Pulmonary artery endothelial cell (primary cell): ENCODE measurements at places on chromosomes 6 and 20. TPM values are rescaled to one million over a fixed set of nuclear protein-coding genes. Genes with fewer than 3 reads are reported as not detected.

RIPOR3 gene
- total RNA-seq = under 0.01 TPM in 1 of 2 replicates, not detected in the other

KCNQ5 gene
- 0.21 TPM in 1 of 2 replicates, not detected in the other for total RNA-seq

DNA sequence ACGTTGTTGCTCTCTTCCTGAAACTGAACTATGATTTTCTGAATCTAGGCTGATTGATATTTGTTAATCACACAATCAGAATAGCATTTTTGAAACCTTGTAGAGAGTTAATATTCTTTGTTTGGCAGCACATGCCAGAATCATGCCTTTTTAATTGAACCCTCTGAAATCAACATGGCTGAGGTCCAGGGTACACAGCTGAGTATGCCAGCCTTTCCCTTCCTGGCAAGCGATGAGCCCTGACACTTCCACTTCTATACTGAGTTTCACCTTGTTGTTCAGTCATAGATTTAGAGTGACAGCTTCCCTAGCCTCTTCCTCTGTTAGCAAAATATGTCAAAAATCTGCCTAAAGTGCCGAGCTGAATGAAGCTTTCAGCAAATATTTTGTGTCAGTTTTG lies 6.8 kb downstream of the HDDC2 start:
- DNase-seq = no peak

GRCh38 chr20:49759266-49759950 lies 45.7 kb upstream of the B4GALT5 start:
- DNase-seq = no peak
